Caco-2 (cell line): ENCODE measurements at places on chromosomes 16 and 17. TPM values are rescaled to one million over a fixed set of nuclear protein-coding genes. Genes with fewer than 3 reads are reported as not detected.

- peak; percentile 79 for DNase-seq
Measured at GRCh38 chr16:85975451-85975981, 76.6 kb downstream of the IRF8 start.

DNA sequence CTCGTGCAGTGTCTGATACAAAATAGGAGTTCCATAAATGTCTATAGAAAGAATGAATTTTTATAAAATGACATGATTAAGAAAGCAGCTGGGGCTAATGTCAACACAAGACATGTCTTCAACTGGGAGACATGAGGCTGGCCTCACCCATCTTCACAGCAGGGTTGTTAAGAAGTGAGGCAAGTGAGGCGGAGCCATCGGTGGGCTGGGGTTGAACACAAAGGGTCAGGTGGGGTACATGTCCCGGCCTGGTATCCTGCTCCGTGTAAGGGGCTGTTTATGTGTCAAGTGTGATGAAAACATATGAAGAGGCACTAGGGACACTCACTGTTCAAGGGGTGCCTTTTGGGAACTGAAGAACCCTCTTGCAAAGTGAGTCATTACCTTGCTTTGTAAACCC, 22.1 kb downstream of the CDK5R1 start:
- no peak for DNase-seq

GRCh38 chr16:15856901-15857698, at the start of gene MYH11:
MYH11 (minus strand) TSS chr16:15857028; CDS start chr16:15838252, 18,776 bp downstream.
- DNase-seq: no peak

- DNase-seq: no peak
Measured at GRCh38 chr16:29665294-29666077, 2.4 kb downstream of the SPN start.

DNA sequence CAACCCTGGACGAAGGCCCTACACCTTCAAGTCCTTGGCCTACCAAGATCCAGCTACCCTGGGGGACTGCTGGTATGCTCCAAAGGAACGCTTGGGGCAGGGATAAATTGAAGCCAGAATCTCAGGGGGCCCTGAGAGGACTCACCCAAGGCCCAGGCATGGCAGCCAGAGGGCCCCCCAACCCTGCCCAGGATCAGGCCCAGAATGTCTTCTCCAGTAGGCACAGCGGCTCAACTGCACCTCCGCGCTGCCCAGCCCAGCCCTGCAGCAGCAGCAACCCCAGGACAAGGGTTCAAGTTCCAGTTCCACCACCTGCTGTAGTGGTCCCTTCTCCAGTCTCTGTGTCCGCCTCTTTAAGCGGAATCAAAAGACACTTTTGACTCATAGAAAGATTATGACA, 2.2 kb downstream of the TFAP4 start:
- DNase-seq: no peak

The TENT4B gene
- total RNA-seq: 28.6 and 29.3 TPM in 2 replicates

The KRTAP9-4 gene
- not detected in 2 replicates for total RNA-seq

The ASGR2 gene
- total RNA-seq: 12.8 and 14.3 TPM in 2 replicates

The C16orf54 gene
- not detected in 2 replicates for total RNA-seq
